Astrocyte of the hippocampus (primary cell): ENCODE measurements at places on chromosomes 6 and 20.
A peak's percentile ranks its signal among the peaks of the same experiment; 100 is the strongest.

DNA sequence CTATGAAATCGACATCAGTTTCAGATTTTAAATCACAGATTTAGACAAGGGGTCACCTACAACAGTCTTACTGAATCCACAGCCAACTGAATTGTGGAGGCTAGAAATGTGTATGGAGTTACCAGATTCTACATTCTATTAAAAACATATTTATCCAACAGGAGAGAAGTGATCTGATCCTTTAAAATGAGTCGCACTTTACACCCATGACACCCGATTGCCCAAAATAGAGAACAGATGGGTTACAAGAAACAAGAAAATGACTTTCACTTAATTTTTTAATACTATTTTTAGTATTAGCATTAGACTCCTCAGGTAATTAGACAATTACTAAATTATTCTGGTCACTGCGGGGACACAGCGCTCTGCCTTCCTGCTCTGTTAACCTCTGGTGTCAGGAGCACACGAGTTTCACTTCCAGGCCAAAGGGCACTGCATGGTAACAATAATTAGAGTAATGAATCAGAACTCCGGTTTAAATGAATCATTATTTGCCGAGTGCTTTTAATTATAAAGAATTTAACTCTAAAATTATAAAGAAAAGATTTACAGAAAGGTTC lies 108.6 kb downstream of the ATP9A start:
- no peak for DNase-seq

GRCh38 chr6:98843271-98844243 lies 9.2 kb downstream of the POU3F2 start:
- DNase-seq: peak; percentile 72

GRCh38 chr20:14986026-14986655 lies 648.7 kb upstream of the FLRT3 start:
- DNase-seq: peak; percentile 60

DNA sequence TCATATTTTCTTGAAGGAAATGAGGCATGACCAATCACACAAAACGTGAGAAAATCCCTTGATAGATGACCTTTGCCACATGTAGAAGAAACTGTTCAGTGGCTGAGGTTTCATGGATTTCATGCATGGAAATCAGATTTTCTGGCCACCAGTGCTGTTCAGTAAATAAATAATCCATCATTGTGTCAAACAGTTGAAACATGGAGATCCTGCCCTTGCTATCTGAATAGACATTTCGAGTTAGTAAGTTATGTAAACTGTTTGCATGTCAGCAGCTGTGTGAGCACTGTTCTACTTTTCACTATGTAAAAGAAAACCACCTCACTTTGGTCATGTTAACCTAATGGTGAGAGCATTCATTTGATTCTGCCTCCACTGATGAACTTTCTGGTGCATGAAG lies 793.9 kb upstream of the EPHA7 start:
- DNase-seq: no peak

GRCh38 chr6:84432619-84433018 lies 205.2 kb upstream of the CEP162 start:
- no peak for DNase-seq

DNA sequence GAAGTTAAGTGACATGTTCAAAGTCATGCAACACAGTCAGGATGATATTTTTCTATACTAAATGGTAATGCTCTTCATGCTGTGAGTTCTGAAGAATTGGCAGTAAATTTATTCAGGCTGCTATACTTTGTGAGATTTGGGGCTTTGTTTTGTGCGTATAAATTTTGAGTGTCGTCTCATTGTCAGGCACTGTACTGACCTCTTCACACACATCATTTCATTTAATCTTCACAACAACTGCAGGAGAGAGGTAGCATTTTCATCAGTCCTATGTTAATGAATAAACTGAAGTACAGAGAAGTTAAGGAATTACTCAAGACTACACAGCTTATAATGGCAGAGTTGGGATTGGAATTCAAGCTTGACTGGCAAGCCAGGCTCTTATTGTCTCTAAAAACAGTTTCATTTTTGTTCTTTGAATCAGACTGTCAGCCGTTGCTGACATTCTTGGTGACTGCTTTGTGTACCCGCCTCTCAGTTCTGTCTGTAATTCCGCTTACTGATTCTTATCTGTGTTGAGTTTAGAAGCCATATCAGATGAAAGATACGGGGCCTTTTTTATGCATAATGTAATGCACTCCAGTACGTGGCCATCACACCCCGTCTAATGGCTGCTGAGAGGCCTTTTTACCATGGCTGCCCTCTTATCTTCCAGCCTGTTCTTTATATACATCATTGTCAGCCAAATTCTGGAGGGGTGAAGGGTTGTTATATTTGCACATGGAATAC lies 274.9 kb downstream of the UTRN start:
- peak; percentile 63 for DNase-seq
